Activated T-helper 9 cell treated with anti-CD3 and anti-CD28 coated beads, Interleukin-2, amount 50 U/mL, for 16 hours (primary cell): ENCODE measurements at places on chromosomes 4 and X.

- DNase-seq: no peak
Measured at GRCh38 chr4:70915036-70915815, 13.1 kb downstream of the MOB1B start.

DNA sequence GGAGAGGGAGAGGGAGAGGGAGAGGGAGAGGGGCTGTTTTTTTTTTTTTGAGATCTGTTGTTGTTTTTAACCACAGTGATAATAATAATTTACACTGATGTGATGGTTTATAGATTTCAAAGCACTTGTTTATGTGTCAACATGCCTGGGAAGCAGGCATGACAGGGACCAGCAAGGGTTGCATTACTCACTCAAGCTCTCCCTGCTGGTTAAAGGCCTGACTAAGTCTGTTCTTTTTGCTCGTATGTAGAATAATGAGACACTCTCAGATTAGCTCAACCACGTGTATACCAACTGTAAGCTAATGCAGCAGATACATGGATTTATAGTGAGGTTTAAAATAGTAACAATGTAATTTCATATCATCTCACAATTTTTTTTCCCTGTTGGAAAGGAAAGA is 134.6 kb upstream of the BOD1L1 start:
- no peak for DNase-seq

DNA sequence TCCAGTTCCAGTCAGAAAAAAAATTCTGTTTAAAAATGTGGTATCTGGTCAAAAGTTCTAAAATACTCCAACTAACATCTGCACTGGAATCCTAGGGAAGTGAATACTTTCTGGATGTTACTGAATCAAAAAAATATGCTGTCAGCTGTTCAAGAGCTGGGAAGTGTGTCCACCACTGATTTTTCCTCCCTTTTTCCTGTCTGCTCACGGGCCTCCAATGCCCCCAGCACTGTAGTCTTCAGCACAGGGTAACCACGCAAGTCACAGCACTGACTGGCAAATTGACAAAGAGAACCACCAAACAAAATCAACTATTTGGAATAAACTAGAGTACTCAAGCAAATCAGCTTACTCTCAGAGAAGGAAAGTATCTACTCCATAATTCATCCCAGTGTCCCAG is 9.9 kb downstream of the VEGFC start:
- DNase-seq: no peak

GRCh38 chrX:40152173-40152711 is 54.5 kb upstream of the BCOR start:
- no peak for DNase-seq

DNA sequence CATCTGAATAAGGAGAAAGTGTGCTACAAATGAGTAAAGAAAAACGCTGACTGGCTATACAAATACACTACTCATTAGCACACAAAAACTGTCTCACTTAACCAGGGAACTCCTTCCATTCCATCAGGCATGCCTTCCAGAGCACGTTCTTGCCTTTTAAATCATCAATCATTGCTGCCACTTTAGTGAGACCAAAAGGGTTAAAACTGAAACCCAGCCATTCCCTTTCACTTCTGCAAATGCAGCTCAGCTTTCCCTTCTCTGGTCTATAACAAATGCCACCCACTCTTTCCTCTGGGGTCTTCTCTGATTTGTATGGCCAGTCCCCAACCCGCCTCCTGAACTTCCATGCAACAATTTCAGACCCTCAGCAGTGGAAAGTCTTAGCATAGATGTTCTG is 231.5 kb downstream of the TRIML1 start:
- DNase-seq: no peak

GRCh38 chrX:41734530-41734929 is 10.5 kb downstream of the GPR82 start:
- no peak for DNase-seq

- DNase-seq: no peak
Measured at GRCh38 chr4:42637104-42637503, 19.8 kb downstream of the ATP8A1 start.

DNA sequence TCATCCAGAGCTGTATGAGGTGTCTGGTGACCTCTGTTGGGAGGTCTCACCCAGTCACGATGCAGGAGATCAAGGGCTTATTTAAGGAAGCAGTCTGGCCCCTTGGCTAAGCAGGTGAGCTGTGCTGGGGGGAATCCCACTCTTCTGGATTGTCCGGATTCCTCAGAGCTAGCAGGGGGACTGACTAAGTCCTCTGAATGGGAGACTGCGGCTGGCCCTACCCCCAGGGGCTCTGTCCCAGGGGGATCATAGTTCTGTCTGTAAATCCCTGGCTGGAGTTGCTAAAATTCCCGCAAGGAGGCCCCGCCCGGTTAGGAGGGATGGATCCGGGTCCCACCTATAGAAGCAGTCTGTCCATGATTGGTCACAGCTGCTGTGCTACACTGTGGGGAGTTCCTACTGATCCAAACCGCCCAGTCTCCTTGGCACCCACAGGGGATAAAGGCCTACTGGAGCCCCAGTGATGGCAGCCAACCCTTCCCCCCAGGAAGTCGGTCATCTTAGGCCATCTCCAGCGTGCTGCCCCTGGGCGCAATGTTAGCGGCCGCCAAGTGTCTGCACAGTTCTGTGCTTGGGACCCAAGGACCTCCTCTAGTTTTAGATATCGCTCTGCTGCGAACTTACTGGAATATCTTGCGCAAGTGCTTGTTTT is 118.2 kb upstream of the KLF8 start:
- DNase-seq: no peak

DNA sequence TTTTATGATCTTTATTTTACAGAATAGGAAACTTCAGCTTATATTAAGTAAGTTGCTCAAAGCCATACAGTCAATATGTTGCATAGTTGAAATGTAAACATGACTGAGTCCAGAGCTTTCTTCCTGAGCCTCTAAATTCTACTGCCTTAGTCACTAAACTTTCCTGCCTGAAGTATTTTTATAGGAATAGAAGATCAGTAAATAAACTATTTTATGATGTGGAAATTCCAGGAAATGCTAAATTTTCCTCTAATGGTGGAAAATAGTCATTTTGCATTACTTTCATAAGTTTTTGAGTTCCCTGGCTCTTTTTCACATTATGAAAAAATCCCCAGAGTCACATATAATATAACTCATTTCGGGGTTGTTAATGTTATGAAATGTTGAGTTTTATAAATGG is 182.8 kb downstream of the BANK1 start:
- DNase-seq: no peak

DNA sequence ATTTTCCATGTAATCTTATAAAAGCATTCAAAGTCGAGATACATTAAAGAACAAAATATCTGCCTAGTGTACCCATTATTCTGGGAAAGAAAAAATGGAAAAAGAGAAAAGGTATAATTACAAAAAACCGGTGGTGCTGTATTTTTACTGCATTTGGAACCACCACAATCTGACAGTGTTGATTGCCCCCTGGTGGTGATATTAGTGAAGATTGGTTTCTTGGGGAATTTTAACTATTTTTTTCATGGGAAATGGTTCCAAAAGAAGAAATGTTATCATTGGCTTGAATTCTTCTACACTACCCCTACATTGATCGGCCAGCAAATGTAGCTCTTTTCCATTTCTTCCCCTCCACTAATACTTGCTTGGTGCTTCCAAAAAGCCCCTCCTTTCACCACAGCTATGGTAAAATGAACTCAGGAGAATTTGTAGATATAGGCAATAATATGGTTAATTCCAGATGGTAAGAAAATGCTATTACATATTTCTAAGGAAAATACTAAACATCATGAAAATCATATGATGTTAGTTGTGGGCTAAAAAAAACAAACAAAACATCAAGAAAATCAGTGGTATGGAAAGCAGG is 50.0 kb downstream of the COX18 start:
- no peak for DNase-seq

DNA sequence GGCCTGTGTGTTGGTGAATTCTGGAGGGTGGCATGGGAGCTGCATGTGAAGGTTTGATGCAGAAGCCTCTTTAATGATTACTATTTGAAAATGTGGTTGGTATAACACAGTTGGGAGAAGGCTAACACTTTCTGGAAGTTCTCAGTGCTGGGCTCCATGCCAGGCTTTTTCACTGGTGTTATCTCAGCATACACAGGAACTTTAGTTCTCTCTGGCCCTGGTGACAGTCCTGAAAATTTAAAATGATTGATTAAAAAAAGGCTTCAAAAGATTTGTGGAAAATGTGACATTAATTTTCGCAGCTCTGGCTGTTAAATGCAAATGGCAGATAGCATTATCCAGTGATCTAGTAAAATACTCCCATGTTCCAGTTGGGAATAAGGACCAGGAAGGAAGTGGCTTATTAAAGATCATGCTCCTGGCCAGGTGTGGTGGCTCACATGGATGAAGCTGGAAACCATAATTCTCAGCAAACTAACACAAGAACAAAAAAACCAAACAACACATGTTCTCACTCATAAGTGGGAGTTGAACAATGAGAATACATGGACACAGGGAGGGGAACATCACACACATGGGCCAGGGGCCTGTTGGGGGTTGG is 36.6 kb downstream of the DIPK2B start:
- no peak for DNase-seq

- no peak for DNase-seq
Measured at GRCh38 chrX:108304210-108304609, 134.0 kb downstream of the COL4A6 start.

GRCh38 chrX:8404471-8404870 is 60.2 kb upstream of the VCX3B start:
- DNase-seq: no peak

DNA sequence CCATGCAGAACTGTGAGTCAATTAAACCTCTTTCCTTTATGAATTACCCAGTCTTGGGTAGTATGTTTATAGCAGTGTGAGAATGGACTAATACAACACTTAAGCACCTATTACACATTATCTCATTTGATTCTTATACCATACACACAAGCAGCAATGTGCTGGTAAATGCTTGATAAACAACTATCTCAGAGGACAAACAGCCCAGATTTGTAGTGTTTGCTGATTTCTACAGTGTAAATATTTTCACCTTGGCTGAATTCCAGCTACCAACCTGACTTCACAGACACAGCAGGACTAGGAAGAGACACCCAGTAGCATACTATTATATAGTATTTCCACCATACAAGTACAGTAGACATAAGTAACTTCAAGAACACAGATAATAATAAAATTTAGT is 406.5 kb upstream of the CNKSR2 start:
- no peak for DNase-seq

GRCh38 chr4:73245955-73246354 is 12.6 kb downstream of the ANKRD17 start:
- no peak for DNase-seq

DNA sequence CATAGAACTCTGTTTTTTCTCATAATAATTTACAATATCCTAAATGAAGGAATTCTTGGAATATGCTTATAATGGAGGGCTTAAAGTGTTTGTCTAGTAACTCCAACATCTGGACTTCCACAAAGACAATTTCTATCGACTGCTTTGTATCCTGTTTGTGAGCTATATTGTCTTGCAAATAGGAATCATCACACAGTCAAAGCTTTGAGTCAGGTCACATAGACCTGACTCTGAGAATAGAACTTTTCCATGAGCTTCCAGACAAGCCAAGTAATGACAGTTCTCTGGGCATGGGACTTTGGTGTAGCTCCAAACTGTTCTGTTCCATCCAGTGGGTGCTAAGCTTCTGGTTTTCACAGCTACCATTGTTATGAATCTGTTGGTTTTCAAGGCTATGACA is 75.2 kb upstream of the GALNT7 start:
- no peak for DNase-seq

GRCh38 chr4:86256086-86256485 is 103.8 kb downstream of the MAPK10 start:
- DNase-seq: no peak

GRCh38 chr4:151711646-151712045 is 49.2 kb downstream of the GATB start:
- no peak for DNase-seq

GRCh38 chr4:84631573-84631972 is 48.6 kb downstream of the CDS1 start:
- no peak for DNase-seq

DNA sequence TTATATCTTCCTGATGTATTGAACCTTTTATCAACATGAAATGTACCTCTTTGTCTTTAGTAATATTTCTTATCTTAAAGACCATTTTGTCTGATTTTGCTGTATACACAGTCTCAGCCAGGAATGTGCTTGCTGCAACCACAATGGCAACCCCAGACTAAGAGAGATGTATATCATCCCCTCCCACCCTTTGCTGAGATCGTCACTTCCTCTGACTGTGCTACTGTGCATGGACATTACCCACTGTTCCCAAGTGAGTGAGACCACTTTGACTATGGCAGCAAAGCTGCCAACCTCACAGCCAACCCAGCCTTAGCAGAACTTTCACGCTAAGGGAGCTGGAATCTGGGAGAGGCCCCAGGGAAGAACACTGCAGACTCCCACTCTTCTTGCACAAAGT is 46.0 kb downstream of the EIF2S3 start:
- no peak for DNase-seq

DNA sequence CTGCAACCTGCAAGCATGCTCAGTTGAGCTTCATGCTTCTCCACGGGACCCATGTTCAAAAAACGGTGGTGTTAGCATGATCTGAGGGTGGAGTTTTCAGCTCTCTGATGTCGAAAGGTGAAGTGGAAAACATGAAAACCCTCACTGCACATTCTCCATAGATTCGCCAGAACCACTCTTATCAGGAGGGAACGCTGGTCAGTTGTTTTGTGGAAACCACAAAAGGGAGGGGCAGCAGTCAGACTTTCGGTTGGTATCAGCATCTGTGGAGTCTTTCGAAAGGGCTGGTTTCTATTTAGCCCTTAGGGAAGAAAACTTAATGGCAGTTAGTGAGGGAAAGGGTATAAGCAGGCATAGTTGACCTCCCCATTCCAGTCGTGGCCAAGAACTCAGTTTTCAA is 12.6 kb downstream of the PPA2 start:
- no peak for DNase-seq

DNA sequence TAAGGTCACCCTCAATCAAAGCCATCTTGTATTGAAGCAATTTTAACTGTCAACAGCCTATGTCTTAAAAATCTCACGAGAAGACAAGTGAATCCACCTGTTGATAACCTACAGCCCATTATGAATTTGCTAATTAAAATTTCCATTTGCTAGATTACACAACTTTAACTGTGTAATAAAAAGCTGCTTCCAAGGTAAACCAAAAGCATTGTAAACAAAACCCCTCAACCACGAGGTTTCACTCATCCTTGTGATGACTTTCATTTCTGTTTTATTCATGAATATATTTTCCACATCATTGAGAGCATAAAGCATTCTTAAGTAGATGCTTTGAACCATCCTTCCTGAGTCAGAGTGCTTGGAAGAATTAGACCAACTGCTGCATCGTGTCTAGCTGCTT is 217.5 kb upstream of the GYPA start:
- no peak for DNase-seq

- no peak for DNase-seq
Measured at GRCh38 chrX:10714531-10714930, 94.1 kb upstream of the MID1 start.

- DNase-seq: no peak
Measured at GRCh38 chrX:36431819-36432218, 512.3 kb downstream of the CFAP47 start.

GRCh38 chr4:153594210-153594609 is 89.9 kb upstream of the TLR2 start:
- no peak for DNase-seq

GRCh38 chrX:1584237-1585011 is 7.0 kb upstream of the AKAP17A start:
- DNase-seq: no peak

- no peak for DNase-seq
Measured at GRCh38 chrX:42837747-42838146, 59.8 kb upstream of the PPP1R2C start.
